Suppressor macrophage treated with lipopolysaccharide for 1 hour (primary cell): ENCODE measurements at places on chromosomes 12 and 14.
A peak's percentile ranks its signal among the peaks of the same experiment; 100 is the strongest.

DNA sequence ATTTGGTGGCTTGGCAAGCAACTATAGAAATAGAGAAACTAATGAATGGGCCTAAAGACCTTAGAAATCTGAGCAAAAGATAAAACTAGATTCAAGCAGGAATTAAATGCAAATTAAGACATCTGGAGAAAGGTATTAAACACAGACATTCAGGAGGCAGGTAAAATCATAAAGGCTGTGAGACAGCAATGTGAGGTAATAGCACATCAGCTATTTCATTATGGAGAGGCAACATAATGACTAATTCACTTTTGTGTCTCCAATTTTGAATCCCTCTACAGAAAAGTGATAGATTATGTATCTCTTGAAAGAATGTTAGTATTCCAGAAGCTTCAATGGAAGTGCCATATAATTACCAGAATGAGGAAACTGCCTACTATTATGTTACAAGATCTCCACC lies 175.9 kb upstream of the LRIG3 start:
- DNase-seq = no peak

DNA sequence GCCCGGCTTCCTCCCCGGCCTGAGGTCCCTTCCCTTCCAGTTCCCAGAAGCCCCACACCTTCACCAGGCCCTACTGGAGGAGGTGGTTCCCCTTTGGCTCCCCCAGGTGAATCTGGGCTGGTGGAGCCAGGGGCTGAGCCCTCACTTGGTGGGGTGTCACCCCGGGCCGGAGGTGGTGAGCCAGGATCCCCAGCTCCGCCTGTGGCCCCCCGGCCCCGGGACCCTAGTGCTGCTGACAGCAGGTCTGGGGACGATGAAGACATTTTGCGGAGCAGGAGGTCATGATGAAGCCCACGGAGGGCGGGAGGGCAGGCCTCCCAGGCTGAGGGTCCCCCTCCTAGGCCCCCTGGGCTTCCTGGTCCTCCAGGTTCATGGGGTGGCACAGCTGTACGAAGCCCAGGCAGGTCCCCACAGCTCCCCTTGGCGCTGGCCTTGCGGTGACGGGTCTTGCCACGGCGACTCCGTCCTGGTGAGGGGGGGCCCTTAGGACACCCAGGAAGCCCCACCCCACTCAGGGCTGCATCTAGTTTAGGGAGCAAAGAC lies 16.6 kb downstream of the MAP3K12 start:
- no peak for DNase-seq

GRCh38 chr12:79086541-79087296 lies 222.1 kb downstream of the SYT1 start:
- DNase-seq = no peak

GRCh38 chr12:95593266-95593871 lies 42.1 kb upstream of the USP44 start:
- DNase-seq = no peak

DNA sequence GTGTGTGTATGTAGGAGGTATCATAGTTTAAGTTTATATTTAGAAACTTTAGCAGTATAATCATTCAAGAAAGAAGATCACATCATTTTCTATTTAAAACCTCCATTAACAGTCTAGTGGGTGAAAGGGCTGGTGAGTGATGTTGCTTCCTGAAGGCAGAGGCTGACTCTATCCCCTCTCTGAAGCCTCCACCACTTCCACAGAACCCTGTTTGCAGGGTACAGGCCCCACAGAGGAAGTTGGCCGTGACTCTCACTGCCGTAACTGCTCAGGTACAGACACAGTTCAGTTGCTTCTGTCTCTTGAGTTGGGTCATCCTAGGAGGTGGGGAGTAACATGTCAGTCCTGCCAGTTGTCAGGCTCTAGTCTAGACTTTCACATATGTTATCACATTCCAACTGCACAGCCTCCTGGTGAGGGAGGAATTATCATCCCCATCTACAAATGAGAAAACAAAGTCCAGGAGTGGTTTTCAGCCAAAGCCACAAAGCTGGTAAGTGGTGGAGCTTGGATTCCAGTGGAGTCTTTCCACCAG lies 31.5 kb downstream of the CFL2 start:
- DNase-seq = peak; percentile 35

DNA sequence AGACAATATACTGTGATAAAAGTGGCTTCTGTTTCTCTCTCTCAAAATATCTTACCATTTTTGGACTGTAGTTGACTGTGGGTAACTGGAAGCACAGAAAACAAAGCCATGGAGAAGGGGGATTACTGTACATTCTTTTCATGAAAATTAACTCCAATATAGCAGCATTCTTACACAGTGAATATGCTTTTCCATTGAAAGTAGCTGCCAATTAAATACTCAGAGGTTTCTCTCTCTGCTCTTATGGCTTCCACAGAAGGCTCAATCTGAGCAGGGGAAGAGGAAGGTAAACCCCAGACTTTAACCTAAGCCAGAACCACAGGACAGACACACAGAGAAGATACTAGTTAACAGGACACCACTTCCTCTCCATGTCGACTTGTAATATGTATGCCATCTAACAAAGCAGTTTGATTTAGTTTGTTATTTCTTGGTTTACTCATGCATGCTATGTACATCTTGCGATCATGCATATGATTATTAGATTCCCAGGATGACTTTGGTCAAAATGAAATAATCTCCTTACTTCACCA lies 150.2 kb downstream of the SSPN start:
- DNase-seq = no peak
